ENCODE measurements at places on chromosomes 3 and 15.

DNA sequence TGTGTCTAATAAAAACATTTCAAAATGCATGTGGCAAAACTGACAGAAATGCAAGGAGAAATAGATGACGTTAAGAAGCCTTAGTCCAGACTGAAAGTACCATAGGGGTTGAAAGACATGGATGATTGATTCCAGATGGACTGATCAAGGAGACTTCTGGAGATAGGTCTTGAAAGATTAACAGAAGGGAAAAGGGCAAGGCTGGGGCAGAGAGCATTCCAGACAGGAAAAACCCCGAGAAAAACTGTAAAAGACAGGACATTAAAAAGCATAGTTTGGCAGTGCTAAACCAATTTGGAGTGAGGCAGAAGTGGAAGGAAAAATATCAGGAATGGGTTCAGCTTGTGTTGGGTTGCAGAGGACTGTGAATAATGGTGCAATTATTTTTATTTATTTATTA is 375.2 kb upstream of the SGO1 start:
- no peak for DNase-seq

GRCh38 chr3:160697637-160698380 is 20.8 kb downstream of the ARL14 start:
- no peak for DNase-seq

GRCh38 chr3:188539631-188540194 is 385.8 kb downstream of the LPP start:
- DNase-seq, result no peak

DNA sequence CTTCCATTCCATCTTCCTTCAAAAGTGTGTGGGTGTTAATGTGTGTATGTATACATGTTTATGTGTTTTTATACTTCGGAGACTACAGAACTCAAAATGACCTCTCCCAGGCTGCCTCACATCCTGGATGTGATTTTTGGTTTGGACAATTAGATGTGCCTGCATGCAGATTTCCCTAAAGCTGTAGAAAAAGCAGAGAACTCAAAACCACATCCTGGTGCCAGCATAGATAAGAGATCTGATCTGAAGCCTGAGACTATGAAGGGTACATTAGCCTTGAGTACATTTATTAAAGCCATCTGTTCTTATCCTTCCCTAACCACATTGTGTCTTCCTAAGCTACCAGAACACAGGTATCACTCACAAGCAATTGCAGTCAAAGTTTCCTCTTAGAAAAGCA is 319.4 kb upstream of the RASGRP1 start:
- DNase-seq, result no peak

GRCh38 chr15:62464705-62465104 is 299.6 kb upstream of the C2CD4B start:
- DNase-seq, result no peak

DNA sequence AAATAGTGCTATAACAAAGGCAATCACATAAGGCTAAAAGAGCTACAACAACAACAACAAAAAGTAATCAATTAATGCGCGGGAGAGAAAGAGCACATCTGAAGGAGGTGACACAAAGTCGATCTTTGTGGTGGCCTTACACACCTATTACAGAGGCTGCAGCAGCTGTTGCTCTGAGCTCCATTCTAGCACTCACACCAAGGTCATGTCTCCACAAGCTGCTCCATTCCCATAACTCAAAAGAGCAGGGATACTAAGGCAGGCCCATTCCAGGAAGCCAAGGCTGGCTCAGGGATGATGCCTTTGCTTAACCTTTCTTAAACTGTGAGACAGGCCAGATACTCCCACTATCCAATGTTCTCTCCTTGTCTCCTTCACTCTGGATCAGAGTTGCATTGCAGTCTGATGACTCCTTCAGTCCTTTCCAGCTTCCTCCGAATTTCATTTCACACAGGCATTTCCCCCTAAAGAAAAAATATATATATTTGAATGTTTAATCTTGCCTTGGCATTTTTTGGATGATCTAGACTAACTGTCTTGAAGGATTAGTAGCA is 52.7 kb downstream of the SNTN start:
- DNase-seq, result no peak

- no peak for DNase-seq
Observed at GRCh38 chr15:42595626-42596240, 20.3 kb downstream of the STARD9 start.

- no peak for DNase-seq
Observed at GRCh38 chr3:43432462-43432861, 146.1 kb downstream of the SNRK start.

DNA sequence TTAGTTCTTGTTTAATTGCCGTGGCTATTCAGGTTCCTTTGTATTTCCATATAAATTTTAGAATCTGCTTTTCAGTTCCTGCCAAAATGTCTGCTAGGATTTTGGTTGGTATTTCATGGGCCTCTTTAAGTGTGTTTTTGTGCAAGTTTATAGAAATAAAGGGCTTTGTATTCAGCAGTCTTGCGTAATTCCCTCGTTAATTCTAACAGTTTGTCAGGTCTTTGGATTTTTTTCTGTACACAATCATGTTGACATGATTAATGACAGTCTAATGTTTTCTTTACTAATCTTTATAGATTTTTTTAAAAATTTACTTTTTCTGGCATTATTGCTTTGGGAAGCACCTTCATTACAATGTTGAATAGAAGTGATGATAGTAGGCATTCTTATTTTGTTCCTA is 120.9 kb downstream of the NEK11 start:
- no peak for DNase-seq

GRCh38 chr3:169460035-169460434 is 203.5 kb downstream of the MECOM start:
- no peak for DNase-seq

GRCh38 chr3:184872200-184872599 is 60.2 kb downstream of the VPS8 start:
- DNase-seq, result no peak

Measured in CD4-positive, alpha-beta T cell treated with Interleukin-4 for 1 hour (primary cell).